ENCODE measurements at places on chromosomes 11 and 22.

DNA sequence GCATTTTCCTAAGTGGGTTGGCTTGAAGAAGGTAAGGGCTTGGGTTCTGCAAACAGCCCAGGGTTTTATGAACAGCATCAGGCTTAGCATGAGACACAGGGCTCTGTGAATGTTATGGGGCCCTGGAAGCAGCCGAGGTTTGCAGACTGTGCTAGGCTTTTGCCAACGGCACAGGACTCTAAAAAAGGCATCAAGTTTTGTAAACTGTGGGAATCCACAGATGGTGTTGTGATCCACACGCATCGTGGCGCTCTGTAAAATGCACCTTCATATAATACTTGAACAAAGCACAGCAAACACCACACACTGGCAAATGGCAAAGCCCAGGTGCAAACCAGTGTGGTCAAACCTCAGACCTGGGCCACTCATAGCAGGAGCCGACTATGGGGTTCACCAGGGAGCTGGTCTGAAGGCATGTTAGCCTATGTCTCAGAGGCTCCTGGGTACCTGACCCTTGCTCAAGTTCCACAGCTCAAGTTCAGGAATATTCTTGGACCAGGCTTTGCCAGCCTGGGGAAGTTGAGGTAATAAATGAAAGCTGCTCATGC lies 2.4 kb upstream of the SLCO2B1 start:
- no peak for DNase-seq

- DNase-seq: no peak
Observed at GRCh38 chr22:21937821-21938070, 14.9 kb downstream of the PPM1F start.

DNA sequence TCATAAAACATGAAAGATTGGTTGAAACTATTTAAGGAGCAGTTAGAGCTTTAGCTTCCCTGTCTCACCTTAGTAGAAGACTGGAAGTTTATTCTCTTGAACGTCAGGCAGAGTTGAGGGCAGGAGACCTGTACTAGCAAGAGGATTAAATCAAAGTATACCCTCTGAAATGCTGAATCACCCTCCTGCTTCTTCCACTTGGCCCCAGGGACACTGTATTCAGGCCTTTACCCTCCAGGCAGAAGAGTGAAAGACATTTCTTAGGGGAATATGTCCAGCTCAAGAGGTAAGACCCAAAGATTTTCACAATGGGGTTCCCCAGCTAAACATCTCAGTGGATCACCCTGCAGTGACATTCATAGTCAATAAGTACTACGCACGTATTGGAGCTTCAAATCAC lies 11.9 kb downstream of the APOA4 start:
- no peak for DNase-seq

DNA sequence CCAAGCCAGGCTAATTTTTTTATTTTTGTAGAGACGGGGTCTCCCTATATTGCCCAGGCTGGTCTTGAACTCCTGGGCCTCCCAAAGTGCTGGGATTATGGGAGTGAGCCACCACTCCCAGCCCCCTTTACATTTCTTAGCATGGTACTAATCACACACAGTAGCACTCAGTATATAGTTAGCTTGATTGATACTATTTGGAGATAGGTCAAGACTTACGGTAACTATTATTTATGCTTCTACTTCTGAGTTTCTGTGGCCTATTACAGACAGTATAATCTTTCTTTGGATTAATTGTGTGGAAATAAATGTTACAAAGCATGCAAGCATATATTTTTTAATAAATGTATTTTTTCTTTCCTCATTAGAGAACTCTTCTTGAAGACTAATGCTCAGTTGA lies 192.2 kb downstream of the UVRAG start:
- DNase-seq: no peak

GRCh38 chr22:42848941-42849550 lies 8.0 kb downstream of the ARFGAP3 start:
- DNase-seq: no peak

GRCh38 chr22:39776295-39777009 lies 117.1 kb downstream of the ENTHD1 start:
- no peak for DNase-seq

GRCh38 chr22:38021206-38021605 lies 36.0 kb upstream of the PICK1 start:
- no peak for DNase-seq

DNA sequence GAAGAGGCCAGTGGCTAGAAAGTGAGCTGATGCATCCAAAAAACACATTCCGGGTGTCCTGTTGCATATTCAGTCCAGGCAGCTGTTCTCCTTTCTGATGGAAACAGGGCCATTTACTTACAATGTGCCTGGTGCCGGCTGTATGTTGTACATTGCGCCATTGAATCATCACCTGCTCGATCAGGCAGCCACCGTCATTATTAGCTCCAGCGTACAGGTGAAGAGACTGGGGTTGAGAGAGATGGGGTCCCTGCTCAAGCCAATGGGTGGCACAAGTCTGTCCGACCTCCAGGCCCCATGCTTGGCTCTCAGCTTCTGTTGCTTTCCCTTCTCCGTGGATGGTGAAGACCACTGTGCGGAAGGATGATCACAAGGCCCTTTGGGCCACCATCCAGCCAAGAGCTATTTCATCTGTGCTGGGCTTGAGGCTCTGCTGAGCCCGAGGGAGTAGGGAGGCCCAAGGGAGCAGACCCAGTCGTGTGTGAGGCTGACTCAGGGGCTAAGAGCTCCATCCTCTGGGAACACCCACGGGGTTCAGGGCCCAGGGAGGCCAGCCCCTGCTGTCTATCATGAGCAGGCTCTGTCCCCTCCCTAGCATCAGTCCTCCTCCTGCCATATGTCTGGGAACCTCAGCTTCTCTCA lies 20.7 kb upstream of the EMID1 start:
- DNase-seq: no peak

- no peak for DNase-seq
Observed at GRCh38 chr22:25970999-25971811, 198.1 kb upstream of the SEZ6L start.

DNA sequence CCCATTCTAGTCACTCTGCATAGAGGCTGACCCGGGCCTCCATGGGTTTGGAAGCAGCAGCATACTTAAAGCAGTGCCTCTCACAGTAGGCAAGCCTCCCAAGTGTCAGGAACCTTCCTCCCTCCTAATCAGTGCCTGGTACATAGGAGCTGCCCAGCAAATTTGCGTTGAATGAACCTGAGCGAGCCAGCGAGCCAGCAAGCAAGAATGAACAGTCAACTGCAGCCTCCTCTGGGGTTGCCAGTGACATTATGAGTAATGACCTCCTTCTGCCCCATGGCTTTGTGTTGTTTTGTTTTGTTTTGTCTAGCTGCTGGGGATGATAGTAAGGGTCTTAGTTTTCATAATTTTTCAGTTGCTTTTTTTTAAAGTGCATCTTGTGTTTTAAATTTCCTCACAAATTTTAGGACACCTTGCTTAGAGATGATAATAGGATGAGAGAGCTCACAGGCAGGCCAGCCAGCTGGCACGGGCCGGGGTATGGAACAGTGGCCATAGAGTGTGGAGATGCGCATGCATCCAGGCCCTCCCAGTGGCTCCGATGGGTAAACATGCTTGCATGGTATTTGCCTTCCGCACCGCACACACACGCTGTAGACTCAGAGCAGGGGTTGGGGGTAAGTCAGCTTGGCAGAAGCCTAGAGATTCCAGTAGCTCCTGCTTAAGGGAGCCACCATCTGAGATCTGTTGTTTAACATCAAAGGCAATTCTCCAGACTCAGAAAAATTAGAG lies 36.1 kb downstream of the TTC12 start:
- no peak for DNase-seq

DNA sequence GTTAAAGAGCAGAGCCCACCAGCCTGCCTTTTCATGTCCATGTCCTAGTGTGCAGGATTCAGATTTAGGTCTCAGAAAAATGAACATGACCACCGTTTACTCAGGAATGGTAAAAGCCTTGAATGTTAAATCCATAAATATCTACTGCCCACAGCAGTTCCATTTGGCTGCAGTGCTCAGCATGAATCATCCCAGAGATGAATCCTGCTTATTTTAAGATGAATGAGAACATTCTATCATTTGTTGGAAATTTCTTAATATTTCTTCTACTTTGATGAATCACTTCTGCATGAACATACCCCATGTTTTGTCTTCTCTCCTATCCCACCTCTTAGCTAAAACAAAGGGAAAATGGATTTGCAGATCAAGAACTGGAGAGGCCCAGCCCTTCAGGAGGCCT lies 47.5 kb upstream of the AQP11 start:
- DNase-seq: no peak

- peak; percentile 68 for DNase-seq
Observed at GRCh38 chr11:35144136-35144741, 5.3 kb downstream of the CD44 start.

DNA sequence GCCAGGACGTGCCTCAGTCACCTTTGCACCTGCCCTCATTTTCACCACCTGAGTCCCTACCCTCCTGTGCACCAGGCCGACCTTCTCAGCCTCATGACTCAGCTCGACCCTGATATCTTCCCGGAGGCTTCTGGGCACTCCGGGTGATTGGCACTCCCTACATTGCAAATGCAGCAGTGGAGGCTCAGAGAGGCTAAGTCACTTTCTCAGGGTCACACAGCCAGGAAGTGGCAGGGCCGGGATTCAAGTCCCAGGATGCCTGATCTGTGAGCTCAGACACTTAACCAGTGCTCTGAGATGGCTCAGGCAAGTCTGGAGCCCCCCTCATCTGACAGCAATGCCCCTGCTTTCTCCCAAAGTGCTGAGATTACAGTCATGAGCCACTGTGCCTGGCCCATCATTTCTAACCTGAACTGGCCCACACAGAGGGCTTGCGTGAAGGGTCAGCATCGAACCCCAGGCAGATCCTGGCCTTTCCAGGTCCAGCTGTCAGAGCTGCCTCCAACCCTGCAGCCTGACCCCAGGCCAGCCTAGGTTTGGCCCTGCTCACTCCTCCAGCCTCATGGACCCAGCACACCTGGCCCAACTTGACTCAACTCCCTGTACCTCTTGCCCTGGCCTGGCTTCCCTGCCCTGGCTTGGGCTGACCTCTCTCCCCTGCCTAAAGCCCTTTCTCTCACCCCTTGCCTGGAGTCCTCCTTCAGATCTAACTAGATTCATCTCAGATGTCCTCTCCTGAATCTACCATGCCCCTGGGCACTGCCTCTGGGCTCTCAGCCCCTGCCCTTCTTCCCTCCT lies 40.7 kb upstream of the RTL6 start:
- no peak for DNase-seq

DNA sequence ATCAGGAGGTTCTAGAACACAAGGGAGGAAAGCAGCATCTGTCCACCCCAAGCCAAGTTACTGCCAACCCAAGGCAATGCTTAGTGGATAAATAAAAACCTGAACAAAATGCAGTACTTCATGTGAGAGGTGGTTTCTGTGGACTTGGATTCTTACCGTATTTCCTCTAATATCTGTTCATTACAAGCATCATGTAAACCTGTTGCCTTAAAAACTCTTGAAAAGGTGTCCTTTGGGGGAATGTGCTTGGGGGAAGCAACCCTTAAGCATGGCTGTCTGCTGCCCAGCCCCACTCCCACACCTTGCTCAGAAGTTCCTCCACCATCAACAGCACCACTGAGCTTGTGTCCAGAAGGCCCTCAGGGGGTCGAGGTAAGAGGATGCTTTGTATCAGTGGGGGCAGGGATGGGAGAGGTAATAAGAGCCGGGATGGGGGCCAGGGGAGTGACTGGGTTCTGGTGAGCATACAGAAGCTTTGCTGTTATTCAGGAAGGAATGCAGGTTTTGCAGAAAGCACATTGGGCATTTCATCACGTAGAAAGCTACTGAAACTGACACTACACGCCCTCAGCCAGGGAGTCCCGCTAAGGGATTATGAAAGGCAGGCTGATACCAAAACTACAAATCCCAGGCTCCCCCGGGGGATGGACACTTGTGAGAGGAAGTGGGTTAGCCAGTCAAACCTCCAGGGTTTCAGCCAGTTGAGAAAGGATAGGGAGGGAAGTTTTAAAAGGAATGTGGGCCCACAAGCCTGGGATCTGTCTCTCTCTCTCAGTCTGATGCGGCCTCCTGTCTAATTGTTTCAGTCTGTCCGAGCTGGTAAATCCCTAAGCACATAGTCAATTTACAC lies 52.0 kb downstream of the KCNJ1 start:
- DNase-seq: no peak

DNA sequence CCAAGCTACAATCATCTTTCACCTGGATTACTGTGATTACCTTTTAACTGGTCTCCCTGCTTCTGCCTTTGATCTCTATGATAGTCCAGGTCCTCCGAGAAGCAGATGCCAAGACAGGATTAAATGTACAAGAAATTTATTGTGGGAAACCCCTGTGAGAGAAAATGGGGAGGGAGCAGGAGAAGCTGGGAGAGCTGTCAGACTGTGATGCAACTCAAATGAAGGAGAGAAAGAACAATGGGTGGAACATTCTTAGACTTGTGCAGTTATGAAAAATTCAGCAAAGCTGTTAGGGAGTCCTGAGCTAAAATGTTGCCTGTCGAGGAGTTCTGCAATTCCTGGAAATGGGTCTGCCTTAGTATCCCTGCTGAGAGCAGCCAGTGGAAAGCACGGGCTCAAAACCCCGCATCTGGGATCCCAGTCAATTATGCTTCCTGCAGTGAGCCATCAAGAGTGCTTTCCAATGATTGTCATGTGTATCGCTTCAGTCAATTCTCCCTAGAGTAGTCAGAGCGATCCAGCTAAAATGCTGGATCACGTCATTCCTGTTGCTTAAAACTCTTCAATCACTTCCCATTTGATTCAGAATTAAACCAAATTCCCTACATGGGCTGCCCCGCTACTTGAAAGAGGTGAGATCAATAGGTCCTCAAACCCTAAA lies 16.5 kb upstream of the CSTF3 start:
- DNase-seq: no peak

DNA sequence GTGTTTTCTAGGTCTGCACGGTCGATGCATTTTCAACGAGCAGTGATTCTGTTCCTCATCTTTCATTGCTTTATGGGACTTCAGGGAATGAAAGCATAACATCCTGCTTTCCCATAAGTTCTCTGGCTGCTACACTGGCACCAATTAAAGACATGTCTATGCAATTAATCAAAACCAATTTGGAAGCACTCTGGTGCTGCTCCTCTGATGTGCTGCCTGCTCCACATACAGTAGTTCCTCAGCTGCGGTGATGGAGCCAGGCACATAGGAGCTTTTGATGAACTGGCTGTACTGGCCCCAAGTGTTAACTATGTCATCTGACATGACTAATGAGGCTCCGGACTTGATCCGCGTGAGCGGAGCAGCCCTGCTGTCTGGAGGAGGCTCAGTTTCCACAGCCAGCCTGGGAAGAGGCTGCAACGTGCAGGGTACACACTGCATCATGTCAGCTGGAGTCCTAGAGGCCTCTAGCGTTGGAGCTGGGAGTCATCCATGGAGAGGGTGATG lies 29.8 kb downstream of the GVQW3 start:
- no peak for DNase-seq

- no peak for DNase-seq
Observed at GRCh38 chr11:44236296-44236695, 73.6 kb downstream of the ALX4 start.

DNA sequence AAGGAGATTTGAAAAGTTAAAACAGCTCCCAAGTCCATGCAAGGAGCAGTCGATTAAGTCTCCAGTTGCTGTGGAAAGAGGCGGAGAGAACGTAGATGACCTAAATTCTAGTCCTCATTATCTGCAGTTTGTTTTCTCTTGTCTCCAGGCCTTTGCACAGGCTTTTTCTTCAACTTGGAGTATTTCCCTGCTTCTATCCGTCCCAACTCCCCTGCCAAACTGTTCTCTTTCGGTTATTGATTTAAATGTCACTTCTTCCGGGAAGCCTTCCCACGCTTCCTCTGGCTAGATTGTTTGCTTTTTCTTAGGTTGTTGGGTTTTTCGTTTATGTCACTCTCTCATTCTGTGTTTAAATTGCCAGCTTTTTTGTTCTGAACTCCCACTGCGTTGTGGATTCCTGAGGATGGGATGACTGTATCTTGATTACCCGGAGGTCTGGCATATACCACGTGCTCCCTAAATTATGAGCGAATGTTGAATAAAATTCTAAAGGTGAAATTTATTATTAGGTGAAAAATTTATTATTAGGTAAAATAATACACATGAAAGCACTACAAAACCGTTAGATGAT lies 463 bp downstream of the TMEM126B start:
- DNase-seq: no peak

Data from germinal center (tissue), 1 donor.